CD4-positive, alpha-beta T cell (primary cell): ENCODE measurements at places on chromosomes 1 and 21. TPM values are rescaled to one million over a fixed set of nuclear protein-coding genes. Genes with fewer than 3 reads are reported as not detected.
A peak's percentile ranks its signal among the peaks of the same experiment; 100 is the strongest.

DNA sequence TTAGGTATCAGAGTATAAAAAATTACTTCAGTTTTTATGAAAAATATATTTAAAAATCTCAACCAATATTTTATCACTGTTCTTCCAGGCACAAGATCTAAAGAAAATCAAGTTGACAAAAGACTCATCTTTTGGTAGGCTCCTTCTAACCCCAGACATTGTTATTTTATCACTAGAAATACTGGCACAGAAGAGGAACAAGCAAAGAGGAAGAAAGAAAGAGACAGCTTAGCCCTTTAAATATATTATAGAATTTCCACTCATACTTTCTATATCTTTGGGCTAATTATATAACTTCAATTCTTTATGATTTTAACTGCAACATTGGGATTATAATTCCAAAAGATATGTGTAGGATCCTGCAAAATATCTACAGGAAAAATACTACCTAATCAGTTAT is 32.4 kb downstream of the SPTA1 start:
- no peaks in the 10 kb centered on the region for H3K27me3 ChIP-seq
- no peak for DNase-seq
- no peak overlapping the region for H3K27ac ChIP-seq
- no peak overlapping the region for H3K4me3 ChIP-seq
- H3K4me1 ChIP-seq, result no peaks in the 10 kb centered on the region
- no peaks in the 10 kb centered on the region for H3K36me3 ChIP-seq

GRCh38 chr1:8427986-8428385 is 110.1 kb downstream of the SLC45A1 start:
- peak overlapping the region; percentile 45 for H3K27ac ChIP-seq
- H3K27me3 ChIP-seq, result no peaks in the 10 kb centered on the region
- H3K4me1 ChIP-seq, result peaks cover 79% of the 10 kb centered on the region
- H3K4me3 ChIP-seq, result no peak overlapping the region

GRCh38 chr1:160560045-160560705 is 19.1 kb downstream of the CD84 start:
- peak overlapping the region; percentile 24 for H3K4me3 ChIP-seq
- peaks cover 29% of the 10 kb centered on the region for H3K4me1 ChIP-seq
- H3K27ac ChIP-seq, result peak overlapping the region; percentile 77
- no peak for DNase-seq
- H3K36me3 ChIP-seq, result peaks cover 20% of the 10 kb centered on the region

GRCh38 chr1:219161371-219161770 is 12.3 kb upstream of the LYPLAL1 start:
- H3K4me3 ChIP-seq, result no peak overlapping the region
- no peaks in the 10 kb centered on the region for H3K36me3 ChIP-seq
- H3K27ac ChIP-seq, result no peak overlapping the region
- H3K4me1 ChIP-seq, result no peaks in the 10 kb centered on the region

GRCh38 chr1:199700551-199700950 is 327.0 kb upstream of the NR5A2 start:
- no peaks in the 10 kb centered on the region for H3K4me1 ChIP-seq
- no peak overlapping the region for H3K27ac ChIP-seq
- no peaks in the 10 kb centered on the region for H3K27me3 ChIP-seq
- H3K36me3 ChIP-seq, result no peaks in the 10 kb centered on the region
- no peak overlapping the region for H3K4me3 ChIP-seq

GRCh38 chr1:200355801-200356200 is 54.0 kb downstream of the ZNF281 start:
- H3K4me3 ChIP-seq, result no peak overlapping the region
- peaks cover 28% of the 10 kb centered on the region for H3K4me1 ChIP-seq
- H3K36me3 ChIP-seq, result no peaks in the 10 kb centered on the region

- H3K27ac ChIP-seq, result no peak overlapping the region
- no peak overlapping the region for H3K4me3 ChIP-seq
- no peaks in the 10 kb centered on the region for H3K4me1 ChIP-seq
- no peaks in the 10 kb centered on the region for H3K27me3 ChIP-seq
- DNase-seq, result no peak
- no peaks in the 10 kb centered on the region for H3K36me3 ChIP-seq
These were observed 131.0 kb upstream of the HMCN1 start for GRCh38 chr1:185603158-185603557.

DNA sequence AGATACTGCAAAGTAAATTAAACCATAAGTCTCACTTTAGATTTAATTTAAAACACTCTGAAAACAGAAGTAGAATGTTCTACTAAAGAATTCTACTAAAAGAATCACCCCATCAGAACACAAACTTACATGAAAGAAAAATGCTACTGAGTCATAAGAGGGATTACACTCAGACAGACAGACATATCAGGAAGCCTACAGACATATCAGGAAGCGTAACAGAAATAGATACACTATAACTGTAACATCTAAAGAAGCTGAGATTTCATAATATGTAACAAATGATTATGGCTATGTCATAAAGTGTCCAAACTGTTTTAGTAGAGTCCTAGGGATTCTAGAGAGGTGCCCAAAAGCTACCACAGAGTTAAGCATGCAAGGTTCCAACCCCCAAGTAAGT is 23.9 kb downstream of the FOXJ3 start:
- H3K27me3 ChIP-seq, result no peaks in the 10 kb centered on the region
- peaks cover 11% of the 10 kb centered on the region for H3K36me3 ChIP-seq
- peaks cover 8% of the 10 kb centered on the region for H3K4me1 ChIP-seq
- DNase-seq, result no peak
- no peak overlapping the region for H3K27ac ChIP-seq

NUDT4B gene
- not detected for total RNA-seq

ARHGEF16 gene
- total RNA-seq, result 0.22 TPM

ERG gene
- not detected for total RNA-seq

TMEM81 gene
- 2.2 TPM for total RNA-seq
